ENCODE measurements at places on chromosomes 2 and 18. TPM values are rescaled to one million over a fixed set of nuclear protein-coding genes. Genes with fewer than 3 reads are reported as not detected.

- no peak overlapping the region for H3K27ac ChIP-seq
- no peaks in the 10 kb centered on the region for H3K27me3 ChIP-seq
- H3K4me3 ChIP-seq, result no peak overlapping the region
- H3K4me1 ChIP-seq, result no peaks in the 10 kb centered on the region
Observed at GRCh38 chr2:172782506-172783164, 47.0 kb downstream of the RAPGEF4 start.

LAMA1 gene
- total RNA-seq, result 32.0 TPM

DNA sequence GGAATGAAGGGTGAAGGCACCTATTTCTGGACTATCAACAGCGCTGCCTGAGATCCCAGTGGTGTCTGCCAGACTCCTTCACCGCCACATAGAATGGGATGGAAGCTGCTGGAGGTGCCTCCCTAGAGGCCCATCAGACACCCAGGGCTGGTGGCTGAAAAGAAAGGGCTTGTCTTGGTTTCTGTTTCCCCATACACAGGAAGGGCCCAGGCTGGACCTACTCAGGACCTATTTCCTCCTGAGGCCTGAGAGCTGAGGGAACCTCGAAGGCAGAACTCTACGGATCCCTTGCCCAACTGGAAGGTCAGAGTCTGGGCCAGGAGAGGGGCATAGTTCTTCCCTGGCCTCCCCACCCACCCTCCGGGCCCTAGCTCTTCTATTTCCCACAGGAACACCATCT, 2.9 kb upstream of the CLEC4F start:
- peaks cover 13% of the 10 kb centered on the region for H3K36me3 ChIP-seq
- H3K27ac ChIP-seq, result no peak overlapping the region
- peaks cover 4% of the 10 kb centered on the region for H3K4me1 ChIP-seq
- DNase-seq, result no peak
- H3K27me3 ChIP-seq, result peaks cover 4% of the 10 kb centered on the region
- H3K4me3 ChIP-seq, result no peak overlapping the region

GRCh38 chr2:232479341-232480200, 8.1 kb downstream of the ECEL1 start:
- H3K4me1 ChIP-seq, result no peaks in the 10 kb centered on the region
- no peaks in the 10 kb centered on the region for H3K36me3 ChIP-seq
- DNase-seq, result peak; percentile 14

DTYMK gene
- 32.8 TPM for total RNA-seq

DNA sequence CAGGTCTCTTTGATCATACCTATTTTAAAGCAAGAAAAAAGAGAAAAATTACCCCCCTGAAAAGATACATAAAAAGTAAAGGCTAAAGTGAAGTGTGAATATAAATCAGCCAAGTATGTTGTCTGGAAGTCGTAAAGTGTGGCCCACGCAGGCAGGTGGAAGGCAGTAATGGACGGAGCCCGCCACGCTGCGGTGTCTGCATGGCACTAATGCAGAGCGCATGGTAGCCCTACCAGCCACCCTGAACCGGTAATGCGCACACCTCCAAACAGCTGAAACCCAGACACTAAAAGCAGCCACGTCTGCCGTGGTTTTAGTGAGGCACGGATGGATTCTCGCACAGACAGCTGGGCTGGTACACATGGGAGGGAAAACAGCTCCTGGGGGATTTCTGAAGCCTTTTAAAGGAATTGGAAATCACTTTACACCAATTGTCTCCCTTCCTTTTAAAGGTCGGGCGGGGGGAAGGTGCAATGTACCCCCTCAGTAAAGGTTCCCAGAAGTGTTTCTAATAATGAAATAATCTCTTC, 615.2 kb downstream of the CNTNAP5 start:
- peak overlapping the region; percentile 78 for H3K27ac ChIP-seq
- H3K4me1 ChIP-seq, result peaks cover 29% of the 10 kb centered on the region
- H3K27me3 ChIP-seq, result no peaks in the 10 kb centered on the region
- H3K36me3 ChIP-seq, result no peaks in the 10 kb centered on the region
- DNase-seq, result peak; percentile 68

TUBA3E gene
- not detected for total RNA-seq

GRCh38 chr2:61910603-61911002, 5.1 kb downstream of the COMMD1 start:
- H3K4me3 ChIP-seq, result no peak overlapping the region
- H3K27me3 ChIP-seq, result peaks cover 2% of the 10 kb centered on the region
- no peak for DNase-seq
- H3K4me1 ChIP-seq, result no peaks in the 10 kb centered on the region

DNA sequence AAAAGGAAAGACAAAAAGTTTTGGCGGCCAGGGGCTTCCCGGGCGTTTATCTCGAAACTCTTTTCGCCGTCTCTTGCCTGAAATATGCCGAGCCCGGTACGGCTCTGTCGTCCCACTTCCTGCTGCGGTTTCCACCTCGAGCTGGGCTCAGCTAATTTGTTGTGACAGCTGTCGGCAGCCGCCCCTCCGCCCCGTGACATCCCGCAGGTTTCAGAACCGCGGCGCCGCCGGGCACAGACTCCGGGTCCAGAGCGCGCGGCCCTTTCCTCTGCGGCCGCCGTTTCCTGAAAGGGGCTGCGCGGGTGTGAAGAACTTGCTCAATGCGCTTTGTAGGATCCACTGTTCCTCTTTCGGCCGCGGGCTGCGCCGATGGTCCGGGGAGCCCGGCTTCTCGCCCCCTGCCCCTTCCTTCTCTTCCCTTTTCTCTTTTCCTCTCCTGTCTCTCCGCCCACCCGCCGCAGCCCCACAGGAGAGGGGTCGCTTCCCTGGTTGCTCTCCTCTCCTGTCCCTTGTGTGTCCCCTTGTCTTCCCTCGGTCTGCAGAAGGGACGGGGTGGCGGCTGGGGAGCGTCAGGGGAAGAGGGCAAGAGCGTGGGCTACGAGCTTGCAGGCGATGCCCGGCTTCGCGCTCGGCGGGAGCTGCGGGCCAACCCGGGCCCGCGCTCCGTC, 648 bp downstream of the ARID5A start:
- H3K27me3 ChIP-seq, result peaks cover 5% of the 10 kb centered on the region
- no peak overlapping the region for H3K27ac ChIP-seq
- peak overlapping the region; percentile 90 for H3K4me3 ChIP-seq
- peaks cover 4% of the 10 kb centered on the region for H3K4me1 ChIP-seq
- no peaks in the 10 kb centered on the region for H3K36me3 ChIP-seq

GRCh38 chr18:77337604-77338003, 88.0 kb downstream of the GALR1 start:
- DNase-seq, result no peak
- H3K27ac ChIP-seq, result no peak overlapping the region
- H3K4me1 ChIP-seq, result peaks cover 14% of the 10 kb centered on the region
- peaks cover 12% of the 10 kb centered on the region for H3K36me3 ChIP-seq
- no peak overlapping the region for H3K4me3 ChIP-seq

- no peaks in the 10 kb centered on the region for H3K27me3 ChIP-seq
- DNase-seq, result no peak
- H3K4me3 ChIP-seq, result no peak overlapping the region
- no peaks in the 10 kb centered on the region for H3K36me3 ChIP-seq
- H3K27ac ChIP-seq, result no peak overlapping the region
Observed at GRCh38 chr2:207320381-207321159, 154.8 kb upstream of the KLF7 start.

GDF7 gene
- not detected for total RNA-seq

- H3K4me3 ChIP-seq, result no peak overlapping the region
- H3K36me3 ChIP-seq, result peaks cover 8% of the 10 kb centered on the region
- H3K4me1 ChIP-seq, result peaks cover 17% of the 10 kb centered on the region
- no peak overlapping the region for H3K27ac ChIP-seq
- DNase-seq, result no peak
Observed at GRCh38 chr2:97928591-97928990, 67.2 kb downstream of the TMEM131 start.

STPG4 gene
- total RNA-seq, result 1.3 TPM

DNA sequence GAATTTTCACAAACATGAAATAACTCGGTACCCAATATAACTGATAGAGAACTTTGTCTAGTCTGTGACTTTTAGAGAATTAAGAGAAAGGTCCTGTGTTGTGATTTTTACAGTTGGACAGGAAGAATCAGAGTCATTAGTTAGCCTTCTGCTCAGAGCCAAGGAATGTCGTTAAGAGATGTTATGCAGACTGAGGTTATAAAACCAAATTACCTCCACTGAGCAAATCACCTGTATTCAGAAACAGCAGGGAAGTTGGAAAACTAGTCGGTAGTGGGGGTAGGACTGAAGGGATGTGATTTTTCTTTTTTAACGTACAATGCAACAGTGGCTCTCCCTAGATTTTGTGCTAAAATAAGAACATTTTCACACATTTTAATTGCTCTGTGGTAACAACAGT, 18.5 kb downstream of the TANK start:
- no peaks in the 10 kb centered on the region for H3K4me1 ChIP-seq
- no peaks in the 10 kb centered on the region for H3K36me3 ChIP-seq
- H3K27ac ChIP-seq, result no peak overlapping the region
- H3K4me3 ChIP-seq, result no peak overlapping the region
- DNase-seq, result no peak
- H3K27me3 ChIP-seq, result no peaks in the 10 kb centered on the region

DAPL1 gene
- not detected for total RNA-seq

GRCh38 chr2:46445556-46445955, 33.8 kb upstream of the TMEM247 start:
- H3K4me1 ChIP-seq, result no peaks in the 10 kb centered on the region
- no peak overlapping the region for H3K27ac ChIP-seq
- H3K4me3 ChIP-seq, result no peak overlapping the region
- no peak for DNase-seq
- no peaks in the 10 kb centered on the region for H3K27me3 ChIP-seq
- peaks cover 14% of the 10 kb centered on the region for H3K36me3 ChIP-seq

GRCh38 chr2:69560147-69560482, 83.4 kb downstream of the AAK1 start:
- peaks cover 10% of the 10 kb centered on the region for H3K4me1 ChIP-seq
- no peak overlapping the region for H3K4me3 ChIP-seq
- H3K27ac ChIP-seq, result peak overlapping the region; percentile 62

TGIF1 gene
- total RNA-seq, result 17.1 TPM

ABCB11 gene
- total RNA-seq, result not detected

ZSWIM2 gene
- not detected for total RNA-seq

CDCA7 gene
- total RNA-seq, result 3.2 TPM

KLHL29 gene
- total RNA-seq, result 36.5 TPM

- H3K36me3 ChIP-seq, result no peaks in the 10 kb centered on the region
- H3K27me3 ChIP-seq, result peaks cover 4% of the 10 kb centered on the region
- no peak for DNase-seq
- no peak overlapping the region for H3K27ac ChIP-seq
- no peaks in the 10 kb centered on the region for H3K4me1 ChIP-seq
- no peak overlapping the region for H3K4me3 ChIP-seq
Observed at GRCh38 chr18:572091-572830, 7.9 kb upstream of the CETN1 start.

DNA sequence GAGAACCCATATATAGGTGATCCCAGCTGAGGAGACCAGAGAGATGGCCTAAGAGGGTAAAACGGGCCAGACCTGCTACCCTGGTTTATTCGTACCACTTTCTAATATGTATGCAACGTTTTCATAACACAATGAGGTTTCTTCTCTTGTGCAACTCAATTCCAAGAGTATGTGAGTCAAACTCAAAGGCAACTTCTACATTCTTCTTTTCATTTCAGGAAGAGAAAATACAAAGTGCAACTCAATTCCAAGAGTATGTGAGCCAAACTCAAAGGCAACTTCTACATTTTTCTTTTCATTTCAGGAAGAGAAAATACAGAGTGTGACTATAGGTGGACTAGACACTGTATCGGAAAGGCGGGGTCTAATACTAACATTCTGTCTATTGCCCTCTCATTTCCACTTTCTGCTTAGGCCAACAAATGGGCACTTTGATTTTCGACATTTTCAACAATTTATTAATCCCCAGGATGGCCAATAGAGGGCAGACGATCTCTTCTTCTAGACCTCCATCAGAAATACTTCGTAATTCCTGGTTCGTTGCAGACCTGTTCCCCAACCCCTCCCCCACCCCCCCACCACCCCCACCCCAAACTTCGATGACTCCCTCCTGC, 3.7 kb upstream of the CRIM1 start:
- H3K27ac ChIP-seq, result no peak overlapping the region
- peaks cover 4% of the 10 kb centered on the region for H3K27me3 ChIP-seq
- no peak overlapping the region for H3K4me3 ChIP-seq
- H3K36me3 ChIP-seq, result no peaks in the 10 kb centered on the region

GRCh38 chr2:178845566-178846457, 38.6 kb upstream of the TTN start:
- no peak overlapping the region for H3K4me3 ChIP-seq
- H3K27me3 ChIP-seq, result peaks cover 1% of the 10 kb centered on the region
- peaks cover 8% of the 10 kb centered on the region for H3K36me3 ChIP-seq
- H3K27ac ChIP-seq, result no peak overlapping the region

SCN3A gene
- 22.2 TPM for total RNA-seq

NPHP1 gene
- total RNA-seq, result 2.5 TPM

- no peak for DNase-seq
- H3K4me1 ChIP-seq, result peaks cover 6% of the 10 kb centered on the region
- no peaks in the 10 kb centered on the region for H3K36me3 ChIP-seq
- H3K27me3 ChIP-seq, result peaks cover 2% of the 10 kb centered on the region
- H3K27ac ChIP-seq, result no peak overlapping the region
- H3K4me3 ChIP-seq, result no peak overlapping the region
Observed at GRCh38 chr18:13566941-13567746, 159.2 kb downstream of the FAM210A start.

TUBB8B gene
- not detected for total RNA-seq

SLC14A1 gene
- not detected for total RNA-seq

DNA sequence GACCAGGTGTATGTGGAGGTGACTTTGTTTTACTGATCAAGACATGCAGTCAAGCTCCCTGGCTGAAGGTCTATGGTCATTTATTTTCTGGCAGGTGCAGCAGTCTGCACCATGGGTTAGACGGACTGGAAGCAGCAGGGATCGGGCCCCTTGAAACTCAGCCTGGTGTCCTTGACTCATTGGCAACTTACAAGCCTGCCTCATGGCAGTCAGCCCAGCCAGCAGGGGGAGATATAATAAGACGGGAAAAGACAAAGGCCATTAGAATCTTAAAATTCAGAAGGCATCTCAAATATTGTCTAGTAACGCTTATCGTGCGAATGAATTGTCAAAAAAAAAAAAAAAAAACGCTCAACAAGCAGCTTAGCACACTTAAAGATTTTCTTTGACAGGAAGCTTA, 308.2 kb downstream of the EN1 start:
- no peak overlapping the region for H3K4me3 ChIP-seq
- no peak overlapping the region for H3K27ac ChIP-seq
- no peaks in the 10 kb centered on the region for H3K36me3 ChIP-seq
- peak; percentile 28 for DNase-seq
- H3K4me1 ChIP-seq, result no peaks in the 10 kb centered on the region

GRCh38 chr2:183718246-183718645, 594.0 kb downstream of the NUP35 start:
- no peaks in the 10 kb centered on the region for H3K4me1 ChIP-seq
- peaks cover 2% of the 10 kb centered on the region for H3K27me3 ChIP-seq
- H3K27ac ChIP-seq, result no peak overlapping the region
- no peak for DNase-seq
- no peak overlapping the region for H3K4me3 ChIP-seq

- peaks cover 3% of the 10 kb centered on the region for H3K27me3 ChIP-seq
- peak overlapping the region; percentile 98 for H3K27ac ChIP-seq
- H3K4me3 ChIP-seq, result peak overlapping the region; percentile 73
- peaks cover 26% of the 10 kb centered on the region for H3K4me1 ChIP-seq
Observed at GRCh38 chr2:50624506-50624905, 407.4 kb downstream of the NRXN1 start.

DNA sequence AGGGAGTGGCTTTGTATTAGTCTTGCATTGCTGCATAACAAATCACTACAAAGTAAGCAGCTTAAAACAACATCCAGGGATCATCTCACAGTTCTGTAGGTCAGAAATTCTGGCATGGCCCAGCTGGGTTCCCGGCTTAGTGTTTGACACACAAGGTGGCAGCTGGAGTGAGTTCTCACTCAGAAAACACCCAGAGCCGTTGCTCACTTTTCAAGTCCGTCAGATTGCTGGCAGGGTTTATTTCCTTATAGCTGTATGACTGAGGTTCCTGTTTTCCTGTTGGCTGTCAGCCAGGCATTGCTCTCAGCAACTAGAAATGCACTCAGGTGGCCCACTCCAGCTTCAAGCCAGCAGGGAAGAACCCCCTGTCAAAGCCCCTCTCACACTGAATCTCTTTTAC, 324.1 kb downstream of the CCDC178 start:
- H3K4me3 ChIP-seq, result no peak overlapping the region
- DNase-seq, result no peak
- no peaks in the 10 kb centered on the region for H3K4me1 ChIP-seq
- H3K36me3 ChIP-seq, result no peaks in the 10 kb centered on the region

Data from glutamatergic neuron (in vitro differentiated cells).